ENCODE measurements at places on chromosomes 7 and 10.

- no peak for DNase-seq
Observed at GRCh38 chr7:150448789-150449147, 1.7 kb upstream of the GIMAP8 start.

DNA sequence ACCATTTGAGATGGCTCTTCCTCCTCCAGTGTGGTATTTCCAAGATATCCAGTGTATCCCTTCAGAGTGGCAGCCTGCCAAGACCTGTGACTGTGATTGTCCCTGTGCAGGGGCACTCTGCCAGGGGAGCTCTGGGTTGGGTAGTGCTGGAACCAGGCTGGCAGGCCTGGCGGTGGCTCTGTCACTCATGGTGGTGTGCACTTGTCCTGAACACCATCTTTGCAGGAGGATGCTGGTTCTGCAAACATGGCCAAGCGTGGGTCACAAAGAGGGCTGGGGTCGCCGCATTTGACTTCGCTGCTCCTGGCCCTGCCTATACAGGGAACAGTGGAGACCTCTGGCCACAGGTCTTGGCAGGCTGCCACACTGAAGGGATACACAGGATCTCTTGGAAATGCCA lies 205.2 kb downstream of the PRPF18 start:
- no peak for DNase-seq

- no peak for DNase-seq
Observed at GRCh38 chr10:104268405-104268712, 625 bp upstream of the GSTO2 start.

GRCh38 chr7:33762151-33762910 lies 143.0 kb upstream of the BMPER start:
- DNase-seq: no peak

DNA sequence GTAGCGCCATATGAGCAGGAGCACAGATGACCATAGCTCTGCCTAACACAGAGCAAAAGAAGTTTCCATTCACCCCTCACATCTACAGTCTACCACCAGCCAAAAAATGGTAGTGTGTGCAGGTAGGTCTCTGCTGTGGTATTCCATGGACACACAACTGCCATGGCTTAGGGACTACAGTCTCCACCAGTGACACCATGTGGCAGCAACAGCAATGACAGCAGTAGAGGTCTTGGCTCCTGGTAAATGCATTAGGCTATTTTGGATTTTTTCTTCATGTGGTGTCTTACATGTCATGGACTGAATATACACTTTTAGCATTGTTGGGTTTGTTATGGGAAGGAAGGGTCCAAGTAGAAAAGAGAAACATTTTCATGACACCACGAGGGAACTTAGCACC lies 70.1 kb upstream of the CABCOCO1 start:
- DNase-seq: no peak

DNA sequence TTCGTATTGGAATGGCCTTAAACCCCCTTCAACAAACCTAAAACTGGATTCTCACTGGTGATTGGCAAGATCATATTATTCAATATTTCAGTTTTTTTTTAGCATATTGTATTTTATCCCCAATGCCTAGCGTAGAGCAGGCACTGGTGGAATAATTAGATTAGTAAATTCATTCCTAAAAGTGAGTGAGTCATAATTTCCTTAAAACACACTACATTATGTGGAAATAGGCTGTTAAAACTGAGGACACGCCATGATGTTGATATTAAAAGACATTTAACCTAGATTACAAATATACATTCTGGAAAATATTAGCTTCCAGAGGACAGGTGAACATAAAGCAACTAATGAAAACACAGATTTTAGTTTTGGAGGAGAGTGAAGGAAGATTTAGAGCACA lies 463.9 kb downstream of the PARD3 start:
- no peak for DNase-seq

- DNase-seq: no peak
Observed at GRCh38 chr10:95531058-95531809, 29.9 kb downstream of the SORBS1 start.

GRCh38 chr10:114347791-114348190 lies 56.5 kb downstream of the AFAP1L2 start:
- DNase-seq: no peak

- peak; percentile 77 for DNase-seq
Observed at GRCh38 chr10:119315128-119316001, 108.0 kb downstream of the GRK5 start.

DNA sequence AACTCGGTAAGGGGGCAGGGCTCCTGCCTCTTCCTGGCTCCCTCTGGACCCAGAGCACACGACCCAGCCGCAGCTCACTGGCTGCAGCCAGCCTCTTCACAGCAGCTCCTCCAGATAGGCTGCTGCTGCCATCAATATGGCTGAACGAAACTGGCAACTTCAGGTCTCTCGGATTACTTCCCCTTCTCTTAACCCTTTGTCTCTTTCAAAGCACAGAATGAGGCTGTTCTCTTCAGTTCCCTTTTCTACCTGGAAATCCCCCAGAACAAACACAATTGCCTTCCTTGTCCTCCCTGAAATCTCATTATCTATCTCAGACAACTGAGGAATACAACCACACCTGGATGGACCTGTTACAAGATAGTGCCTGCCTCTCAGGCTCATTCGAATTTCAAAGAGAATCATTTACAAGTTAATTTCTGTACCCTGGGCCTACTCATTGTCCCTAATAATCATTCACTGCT lies 193.4 kb upstream of the MBL2 start:
- DNase-seq: no peak

- no peak for DNase-seq
Observed at GRCh38 chr7:32091608-32092210, 21.5 kb upstream of the PDE1C start.

Measured in HFF-Myc (cell line).